Brain microvascular endothelial cell (primary cell): ENCODE measurements at places on chromosomes 4 and X.

DNA sequence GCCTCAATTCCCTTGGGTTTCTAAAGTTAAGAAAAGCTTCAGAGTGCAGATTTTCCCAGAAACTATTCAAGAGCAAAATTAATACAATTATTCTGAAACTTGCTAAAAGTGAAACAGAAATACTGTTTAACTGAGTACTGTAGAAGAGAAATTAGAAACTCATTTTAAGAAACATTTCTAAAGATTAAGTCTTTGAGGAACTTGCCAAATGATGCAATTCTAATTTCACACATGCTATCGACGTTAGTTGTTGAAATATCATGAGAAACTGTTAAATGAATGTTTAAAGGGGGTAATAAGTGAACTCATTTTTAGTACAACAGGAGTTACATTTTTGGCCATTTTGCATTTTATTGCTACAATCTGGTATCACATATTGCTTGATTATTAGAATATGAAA lies 125.3 kb upstream of the MAOA start:
- no peak for DNase-seq

- DNase-seq = no peak
Observed at GRCh38 chrX:54944816-54945215, 24.2 kb downstream of the TRO start.

- DNase-seq = no peak
Observed at GRCh38 chr4:143858456-143858855, 46.9 kb downstream of the GYPE start.

GRCh38 chr4:119082661-119083060 lies 53.0 kb upstream of the MYOZ2 start:
- no peak for DNase-seq

GRCh38 chr4:76313547-76313946 lies 7.0 kb downstream of the STBD1 start:
- no peak for DNase-seq

DNA sequence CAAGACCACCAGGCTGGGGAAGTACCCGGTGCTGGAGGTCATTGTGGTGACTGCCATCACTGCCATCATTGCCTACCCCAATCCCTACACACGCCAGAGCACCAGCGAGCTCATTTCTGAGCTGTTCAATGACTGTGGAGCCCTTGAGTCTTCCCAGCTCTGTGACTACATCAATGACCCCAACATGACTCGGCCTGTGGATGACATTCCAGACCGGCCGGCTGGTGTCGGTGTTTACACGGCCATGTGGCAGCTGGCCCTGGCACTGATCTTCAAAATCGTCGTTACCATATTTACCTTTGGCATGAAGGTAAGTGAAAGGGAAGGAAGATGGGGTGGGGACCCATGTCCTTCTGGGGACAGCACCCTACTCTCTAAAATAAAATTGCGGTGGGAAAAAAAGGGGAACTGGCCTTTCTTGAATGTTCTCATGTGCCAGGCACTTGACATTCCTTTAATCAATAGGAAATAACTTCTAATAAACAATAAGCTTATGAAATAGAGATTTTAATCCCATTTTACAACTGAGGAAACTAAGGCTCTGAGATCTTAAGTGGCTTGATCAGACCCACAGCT lies 51.6 kb downstream of the CLCN4 start:
- no peak for DNase-seq

DNA sequence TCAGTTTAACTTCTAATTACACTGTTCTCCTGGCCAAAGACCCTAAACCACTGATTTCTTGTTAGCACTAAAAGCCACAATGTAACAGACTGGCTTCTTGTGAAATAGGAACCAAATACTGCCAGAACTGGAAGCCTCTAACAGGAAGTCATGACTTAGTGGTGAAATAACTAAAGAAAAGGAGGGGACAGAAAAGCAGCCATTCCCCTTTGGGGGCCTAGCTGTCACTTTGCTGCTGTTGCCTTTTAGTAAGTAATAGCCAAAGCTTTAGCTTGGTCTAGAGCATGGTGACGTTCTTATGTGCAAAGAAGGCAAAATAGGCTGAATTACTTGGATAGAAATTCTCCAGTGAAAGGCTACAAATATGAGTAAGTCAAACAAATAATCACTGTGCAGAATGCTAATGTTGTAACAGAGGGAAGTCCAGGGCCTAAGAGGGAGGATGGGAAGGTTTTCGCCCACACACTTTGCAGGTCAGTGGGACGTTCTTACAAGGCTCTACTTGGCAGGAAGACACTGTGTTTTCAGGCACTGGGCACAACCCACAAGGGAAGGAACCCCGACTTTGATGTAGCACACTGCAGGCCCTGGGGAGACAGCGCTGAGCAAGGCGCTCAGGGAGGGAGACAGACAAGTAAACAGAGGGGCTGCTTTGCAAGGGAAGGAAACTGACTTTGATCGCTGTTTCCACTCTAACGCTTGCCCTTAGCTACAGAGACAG lies 16.7 kb downstream of the GAB3 start:
- peak; percentile 80 for DNase-seq

DNA sequence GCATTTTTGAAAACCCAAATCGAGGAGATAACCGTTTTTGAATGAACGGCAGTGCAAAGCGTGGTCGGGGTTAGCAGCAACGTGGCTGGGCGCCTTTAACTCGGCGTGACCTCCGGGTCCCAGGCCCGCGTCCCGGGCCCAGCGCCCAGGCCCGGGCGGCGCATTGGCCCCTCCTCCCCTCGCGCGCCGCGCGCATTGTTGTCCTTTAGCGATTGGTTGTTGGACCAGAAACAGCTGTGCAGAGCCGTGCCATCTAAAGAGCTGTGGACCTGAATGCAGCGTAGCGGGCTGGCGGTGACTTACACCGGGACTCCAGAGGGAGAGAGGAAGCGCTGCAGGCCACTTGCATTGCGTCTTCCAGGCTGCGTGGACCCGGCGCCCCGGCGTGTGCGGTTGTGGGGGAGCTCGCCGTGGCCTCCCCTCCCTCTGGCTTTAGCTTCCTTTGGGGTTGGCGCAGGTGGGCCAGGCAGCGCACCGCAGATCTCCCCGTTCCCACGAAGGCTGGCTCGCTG lies at the start of gene STOX2:
TSS of gene STOX2 (plus strand) at position 227 of the 512 bp plus-strand sequence. CDS start 1,484 bp downstream, outside the sequence.
- DNase-seq = peak; percentile 18

- DNase-seq = no peak
Observed at GRCh38 chrX:3951859-3952258, 238.4 kb upstream of the PRKX start.

DNA sequence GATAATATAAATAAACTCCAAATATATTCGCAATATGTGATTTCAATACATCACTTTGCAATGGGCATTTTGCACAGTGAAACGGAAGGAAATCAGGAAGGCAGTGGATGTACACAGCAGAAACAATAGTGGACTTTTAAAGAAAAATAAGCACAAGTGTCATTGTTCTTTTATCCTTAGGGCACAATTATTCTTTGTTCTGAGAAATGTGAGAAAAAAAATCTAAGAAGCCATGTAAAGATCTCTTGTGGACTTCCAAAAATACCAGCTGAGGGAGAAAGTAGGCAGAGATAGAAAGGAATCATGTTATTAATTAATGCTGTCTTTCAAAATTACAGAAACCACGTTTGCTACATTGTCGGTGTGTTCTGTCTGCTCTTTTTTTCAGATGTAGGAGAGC lies 17.6 kb upstream of the PRRG1 start:
- DNase-seq = no peak

- DNase-seq = no peak
Observed at GRCh38 chrX:13029887-13030771, 14.3 kb downstream of the FAM9C start.

GRCh38 chr4:99436462-99436861 lies 1.3 kb upstream of the ADH7 start:
- DNase-seq = no peak

DNA sequence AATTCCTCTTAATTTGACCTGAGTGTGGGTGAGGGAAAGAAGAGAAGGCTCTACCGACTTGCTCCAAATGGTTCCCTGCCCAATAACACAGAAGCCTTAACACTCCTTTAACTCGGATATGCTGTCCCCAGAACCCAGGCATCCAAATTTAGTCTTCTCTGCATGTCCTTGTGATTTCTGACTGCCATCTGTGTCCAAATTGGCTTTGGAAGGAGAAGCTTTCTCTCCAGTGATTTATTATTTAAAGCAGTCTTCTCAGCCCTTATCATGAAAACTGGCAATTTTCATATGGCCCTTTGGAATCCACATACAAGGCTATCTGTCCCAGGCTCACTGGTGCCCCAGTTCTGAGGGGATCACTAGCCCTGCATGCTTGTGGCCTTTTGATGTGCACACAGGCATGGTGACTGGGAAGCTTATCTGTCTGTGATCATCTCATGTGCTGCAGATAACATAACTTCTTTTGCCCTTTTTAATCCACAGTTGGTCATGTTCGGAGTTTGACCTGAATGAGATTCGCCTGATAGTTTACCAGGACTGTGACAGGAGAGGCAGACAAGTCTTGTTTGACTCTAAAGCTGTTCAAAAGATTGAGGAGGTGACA lies 56.7 kb downstream of the FNIP2 start:
- no peak for DNase-seq

DNA sequence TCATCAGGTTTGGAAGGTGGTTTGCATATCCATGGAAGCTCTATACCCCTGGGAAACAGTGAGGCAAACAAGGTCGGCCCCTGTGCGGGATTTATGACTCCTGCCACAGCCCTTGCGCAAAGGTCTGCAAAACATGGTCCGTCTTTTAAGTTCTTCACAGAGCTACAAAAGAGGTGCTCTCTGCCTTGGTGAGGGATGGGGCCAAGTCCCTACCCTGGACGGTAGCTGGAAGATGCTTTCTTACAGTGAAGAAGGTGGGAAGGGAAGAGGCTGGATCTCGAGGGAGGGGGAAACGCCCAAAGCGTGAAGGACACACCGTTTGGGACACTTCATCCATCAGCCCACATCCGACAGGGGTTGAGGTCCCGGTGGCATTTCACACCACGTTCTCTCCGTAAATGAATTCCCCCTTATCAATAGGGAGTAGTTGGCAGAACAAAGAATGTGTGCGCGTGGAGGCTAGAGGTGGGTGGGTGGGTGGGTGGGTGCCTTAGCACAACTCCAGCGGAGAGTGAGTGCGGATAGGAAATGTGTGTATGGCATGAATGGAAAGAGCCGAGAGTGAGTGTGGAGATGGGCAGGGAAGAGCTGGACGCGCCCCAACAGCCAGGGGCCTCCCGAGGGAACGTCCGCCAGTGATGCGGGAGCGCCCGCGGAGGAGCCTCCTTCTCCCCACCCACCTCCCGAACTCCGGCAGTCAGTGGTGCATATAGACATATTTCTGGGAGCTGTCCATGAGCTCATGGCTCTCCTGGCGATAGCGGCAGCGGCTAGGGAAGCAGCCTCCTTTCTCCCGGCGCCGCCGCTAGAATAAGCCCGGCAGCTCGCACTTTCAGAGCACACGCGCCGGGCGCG lies 68.3 kb downstream of the LARP7 start:
- DNase-seq = peak; percentile 77

DNA sequence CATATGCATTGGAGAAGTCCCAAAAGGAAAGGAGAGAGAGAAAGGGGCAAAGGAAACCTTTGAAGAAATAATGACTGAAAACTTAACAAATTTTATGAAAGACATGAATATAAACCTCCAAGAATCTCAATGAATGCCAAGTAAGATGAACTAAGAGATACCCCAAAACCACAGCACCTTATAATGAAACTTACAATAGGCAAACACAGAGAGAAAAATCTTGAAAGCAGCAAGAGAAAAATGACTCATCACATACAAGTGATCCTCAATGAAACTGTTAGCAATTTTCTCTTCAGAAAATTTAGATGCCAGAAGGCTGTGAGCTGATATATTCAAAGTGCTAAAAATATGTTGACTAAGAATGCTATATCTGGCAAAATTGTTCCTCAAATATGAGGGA lies 10.1 kb downstream of the SMIM10L2A start:
- no peak for DNase-seq

DNA sequence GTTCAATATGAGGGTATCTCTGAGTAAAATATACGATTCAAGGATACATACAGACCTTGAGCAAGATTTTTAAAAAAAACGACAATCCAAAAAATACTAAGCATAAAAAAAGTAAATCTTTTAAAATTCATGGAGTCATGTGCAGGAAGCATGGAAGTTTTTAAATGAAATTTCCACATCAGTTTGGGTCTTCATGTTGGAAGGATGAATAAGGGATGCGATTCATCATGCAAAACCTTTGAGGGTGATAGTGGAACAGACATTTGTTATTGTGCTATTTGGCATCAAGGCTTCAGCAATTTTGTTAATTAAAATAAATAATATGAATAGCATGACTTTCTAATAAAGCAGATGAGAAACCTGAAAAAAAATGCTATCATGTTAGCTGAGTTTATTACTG lies 815.0 kb upstream of the PCDH10 start:
- no peak for DNase-seq

- no peak for DNase-seq
Observed at GRCh38 chrX:1676866-1677265, 62.0 kb downstream of the ASMT start.

DNA sequence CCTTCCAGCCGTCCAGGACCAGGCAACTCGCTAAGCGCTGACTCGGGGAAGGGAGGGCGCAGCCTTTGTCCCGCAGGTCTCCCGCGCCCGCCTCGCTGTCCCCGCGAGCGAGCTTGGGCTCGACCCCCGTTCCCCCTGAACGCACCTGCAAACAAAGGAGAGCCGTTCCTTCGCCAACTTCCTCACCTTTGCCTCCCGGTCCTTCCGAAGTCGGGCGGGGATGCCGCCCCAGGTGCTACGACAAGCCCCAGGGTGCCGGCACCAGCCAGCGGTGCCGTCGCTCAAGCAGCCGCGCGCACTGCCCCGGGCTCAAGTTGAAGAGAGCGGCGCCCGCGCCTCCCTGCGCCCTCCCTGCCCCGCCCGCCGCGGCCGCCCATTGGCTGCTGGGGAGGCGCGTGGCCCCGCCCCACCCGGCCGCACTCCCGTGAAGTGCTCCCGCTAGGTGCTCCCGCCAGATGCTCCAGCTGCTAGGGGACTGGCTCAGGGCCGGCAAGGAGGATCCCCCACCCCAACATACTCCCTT lies 107.1 kb downstream of the NSUN7 start:
- no peak for DNase-seq
